ENCODE measurements at places on chromosomes 7 and 10.

DNA sequence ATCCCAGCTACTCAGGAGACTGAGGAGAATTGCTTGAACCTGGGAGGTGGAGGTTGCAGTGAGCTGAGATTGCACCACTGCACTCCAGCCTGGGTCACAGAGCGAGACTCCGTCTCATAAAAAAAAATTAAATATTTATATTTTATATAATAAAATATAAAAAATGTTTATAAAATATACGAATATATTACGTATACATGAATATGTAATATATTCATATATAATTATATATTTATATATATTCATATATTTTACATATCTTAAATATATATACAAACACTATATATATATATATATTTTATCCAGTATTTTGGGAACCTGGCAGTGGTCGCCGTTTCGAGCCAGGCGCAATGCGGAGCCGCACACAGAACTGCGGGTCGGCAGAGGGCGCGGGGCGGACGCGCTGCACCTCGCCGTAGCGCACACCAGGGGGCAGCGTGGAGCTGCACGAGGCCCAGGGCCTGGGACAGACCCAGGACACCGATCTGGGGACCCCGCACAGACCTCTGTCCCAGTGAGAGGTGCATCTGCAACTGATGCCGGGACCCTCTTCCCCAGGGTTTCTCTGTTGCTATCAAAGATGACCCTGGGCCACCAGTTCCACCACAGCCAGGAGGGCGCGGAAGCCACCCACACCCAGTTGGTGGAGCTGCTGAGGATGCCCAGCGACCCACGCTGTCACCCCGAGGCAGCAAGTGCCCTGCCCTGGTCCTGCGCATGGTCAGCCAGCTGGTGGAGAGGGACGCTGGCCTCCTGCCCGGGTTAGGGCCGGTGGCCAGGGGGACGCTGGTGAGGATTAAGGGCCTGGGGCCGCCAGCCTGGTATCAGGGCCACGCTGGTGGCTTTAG is 22.7 kb downstream of the AP5Z1 start:
- peak; percentile 48 for DNase-seq

DNA sequence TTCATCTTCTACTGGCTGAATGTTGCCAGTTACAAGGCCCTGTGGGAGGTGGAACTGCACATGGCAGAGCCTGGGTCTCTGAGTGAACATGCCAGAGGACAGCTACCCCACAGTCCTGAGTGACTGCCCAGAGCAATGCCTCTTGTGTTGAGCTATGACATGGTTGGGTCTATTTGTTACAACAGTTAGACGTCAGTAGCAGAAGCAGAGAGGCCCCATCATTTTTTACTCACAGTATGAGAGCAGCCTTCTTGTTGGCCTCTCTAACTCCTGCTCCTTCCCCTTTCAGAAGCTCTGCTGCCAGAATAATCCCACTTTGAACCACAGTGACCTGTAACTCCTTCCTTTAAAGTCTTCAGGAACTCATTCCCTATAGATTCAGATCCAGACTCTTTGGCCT is 30.8 kb upstream of the NRP1 start:
- no peak for DNase-seq

DNA sequence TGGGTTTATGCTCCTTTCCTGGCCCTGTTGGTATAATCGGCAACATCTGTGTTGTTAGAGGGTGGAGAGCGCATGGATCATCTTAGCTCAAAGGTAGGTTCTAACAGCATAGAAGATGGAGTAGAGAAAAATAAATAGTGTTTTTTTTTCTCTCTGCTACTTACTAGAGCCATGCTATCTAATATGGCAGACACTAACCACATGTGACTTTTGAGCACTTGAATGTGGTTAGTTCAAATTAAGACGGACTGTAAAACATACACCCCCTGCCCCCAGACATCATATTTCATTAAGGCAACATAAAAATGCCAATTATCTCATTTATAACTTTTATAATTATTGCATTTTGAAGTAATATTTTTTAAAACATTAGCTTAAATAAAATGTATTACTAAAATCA is 525.1 kb downstream of the KIF20B start:
- no peak for DNase-seq

GRCh38 chr10:77877441-77878344 is 48.9 kb downstream of the DLG5 start:
- DNase-seq, result peak; percentile 44

- DNase-seq, result no peak
These were observed 47.1 kb downstream of the HIBADH start for GRCh38 chr7:27615420-27616185.

DNA sequence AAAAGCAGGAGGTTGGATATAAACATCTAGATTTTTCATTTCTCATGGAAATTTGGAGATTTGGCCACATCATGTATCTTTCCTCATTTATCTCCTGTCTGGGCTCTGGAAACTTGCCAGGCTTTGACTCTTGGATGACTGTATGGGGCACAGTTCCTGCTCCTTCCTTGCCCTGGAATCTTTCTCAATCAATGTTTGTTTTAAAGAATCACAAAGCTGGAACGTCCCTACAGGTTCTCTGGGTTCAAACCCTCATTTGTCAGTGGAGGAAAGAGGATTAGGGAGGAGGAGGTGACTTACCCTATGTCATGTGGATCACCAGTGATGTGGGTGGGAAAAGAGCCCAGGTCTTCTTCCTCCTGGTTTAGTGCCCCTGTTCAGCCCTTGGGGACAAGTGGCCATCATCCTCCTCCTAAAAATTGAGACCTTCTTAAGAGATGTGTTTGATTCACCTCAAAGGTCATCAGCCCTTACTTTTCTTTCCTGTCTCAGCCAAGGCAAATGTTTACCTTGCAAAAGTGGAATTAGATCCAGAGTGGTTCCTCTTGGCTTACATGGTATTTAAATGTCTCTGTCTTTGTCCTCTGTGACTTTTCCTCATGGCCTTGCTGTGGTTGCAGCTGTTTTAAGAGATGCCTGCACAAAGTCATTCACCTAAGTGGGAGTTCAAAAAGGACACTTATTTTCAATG is 38.8 kb upstream of the PDZD8 start:
- DNase-seq, result no peak

- DNase-seq, result no peak
These were observed 650.5 kb downstream of the SORCS3 start for GRCh38 chr10:105291571-105291970.

DNA sequence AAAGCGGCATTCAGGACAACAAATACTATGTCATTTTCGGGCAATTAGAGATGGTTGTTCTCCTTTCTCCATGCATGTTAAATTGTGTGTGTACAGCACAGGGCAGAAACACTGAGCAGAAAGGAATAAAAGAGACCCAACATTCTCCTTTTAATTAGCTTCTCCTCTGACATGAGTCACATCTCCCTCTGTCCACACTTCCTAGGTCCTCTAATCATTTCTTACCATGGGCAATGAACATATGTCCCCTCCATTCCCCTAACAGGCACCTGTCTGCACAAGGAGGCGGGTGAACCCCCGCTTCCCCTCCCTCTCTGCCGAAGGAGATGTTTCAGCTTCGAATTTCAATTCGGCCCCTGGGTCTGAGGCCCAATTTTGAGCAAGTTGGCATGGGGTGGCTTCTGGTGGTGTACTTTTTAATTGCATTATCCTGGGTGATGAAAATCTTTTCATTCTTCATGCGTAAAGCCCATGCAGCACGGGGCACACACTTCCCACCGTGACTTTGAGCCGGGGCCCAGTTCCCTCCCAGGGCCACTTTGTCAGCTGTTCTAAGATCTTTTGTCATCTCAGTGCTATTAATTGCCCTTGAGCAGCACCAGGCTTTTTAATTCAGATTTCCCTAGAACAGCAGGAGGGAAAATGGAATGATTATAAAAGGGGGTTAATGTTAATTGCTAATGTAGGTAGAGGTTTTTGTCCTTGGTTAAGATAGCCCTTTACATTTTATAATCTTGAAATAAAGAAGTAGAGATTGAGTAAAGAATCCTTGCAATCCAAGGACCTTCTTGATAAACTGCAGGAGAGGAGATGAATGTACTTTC is 219.5 kb upstream of the NRP1 start:
- DNase-seq, result no peak

- DNase-seq, result no peak
These were observed 648.2 kb downstream of the SDK1 start for GRCh38 chr7:3949242-3949640.

GRCh38 chr7:47256016-47256415 is 325.9 kb downstream of the TNS3 start:
- DNase-seq, result no peak

- no peak for DNase-seq
These were observed 731.8 kb downstream of the PHTF2 start for GRCh38 chr7:78530351-78530750.

Data from stomach (tissue), 19 donors.